ENCODE measurements at places on chromosomes 12 and 14. TPM values are rescaled to one million over a fixed set of nuclear protein-coding genes. Genes with fewer than 3 reads are reported as not detected.

Gene MYL2
- 0.64 TPM for total RNA-seq

Gene STXBP6
- 5.0 TPM for total RNA-seq

Gene KRT71
- not detected for total RNA-seq

Gene SERPINA9
- total RNA-seq = not detected

Gene SSPN
- total RNA-seq = 13.3 TPM

All from epithelial cell of alveolus of lung (primary cell).